Femur (tissue), 1 donor: ENCODE measurements at places on chromosomes 3 and 15.
A peak's percentile ranks its signal among the peaks of the same experiment; 100 is the strongest.

GRCh38 chr3:52047295-52047960 is 8.9 kb downstream of the DUSP7 start:
- no peak for DNase-seq

GRCh38 chr3:168585544-168585943 is 489.8 kb upstream of the GOLIM4 start:
- DNase-seq: no peak

- DNase-seq: no peak
Measured at GRCh38 chr15:36797128-36797527, 217.7 kb downstream of the CDIN1 start.

DNA sequence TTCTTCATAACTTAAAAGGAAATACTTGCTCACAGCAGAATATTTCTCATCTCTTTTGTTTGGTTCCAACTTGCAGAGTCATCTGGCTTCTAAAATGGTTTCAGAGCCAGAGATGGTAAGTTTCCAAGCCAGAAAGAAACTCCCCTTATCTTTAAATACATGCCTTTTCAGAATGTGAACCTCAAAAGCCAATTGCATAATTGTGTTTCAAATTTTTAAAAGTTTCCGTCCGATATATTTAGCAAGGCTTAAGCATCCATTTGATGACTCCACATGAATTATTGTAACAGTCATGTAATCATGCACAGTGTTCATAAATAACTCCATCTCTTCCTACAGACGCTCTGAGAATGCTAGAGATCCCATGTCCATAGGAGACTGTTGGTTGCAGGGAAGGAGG is 40.6 kb upstream of the C3orf80 start:
- DNase-seq: no peak

GRCh38 chr3:129503471-129504291 is 24.8 kb upstream of the RHO start:
- no peak for DNase-seq

- no peak for DNase-seq
Measured at GRCh38 chr3:106570426-106570825, 701.6 kb upstream of the CBLB start.

DNA sequence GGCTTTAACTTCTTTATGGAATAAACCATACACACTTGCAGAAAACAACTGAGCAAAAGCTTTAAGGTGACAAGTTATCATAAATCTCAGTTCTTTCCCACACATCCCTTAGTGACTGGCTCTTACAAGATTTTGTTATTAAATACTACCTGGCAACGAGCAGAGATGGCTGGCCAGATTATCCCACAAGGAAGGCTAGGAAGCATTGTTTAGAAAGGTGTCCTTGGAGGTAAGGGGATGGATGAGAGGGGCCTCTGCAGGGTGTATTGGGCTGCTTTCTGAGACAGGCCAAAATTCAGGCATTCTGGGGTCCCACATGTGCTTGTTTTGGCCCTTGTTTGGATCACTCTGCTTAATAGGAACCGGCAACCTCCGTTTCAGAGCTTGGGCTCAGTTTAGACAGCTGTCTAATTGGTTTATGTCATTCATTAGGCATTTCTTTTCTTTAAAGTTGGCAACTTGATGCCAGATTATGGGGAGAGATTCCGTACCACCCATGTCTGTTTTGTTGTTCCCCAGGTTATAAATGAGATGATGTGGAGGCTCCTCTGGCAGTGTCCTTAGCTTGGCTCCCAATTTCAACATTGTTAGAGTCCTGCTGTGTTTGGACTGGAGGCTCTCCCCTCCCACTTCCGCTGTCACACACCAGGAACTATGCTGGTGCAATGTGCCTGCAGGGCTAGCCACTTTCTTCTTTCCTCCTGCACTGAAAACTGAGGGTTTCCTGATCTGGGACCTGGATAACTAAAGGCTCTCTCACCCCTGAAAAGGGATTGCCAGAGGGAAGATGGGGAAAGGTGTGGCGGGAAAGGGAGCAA is 121.1 kb downstream of the TPRG1 start:
- DNase-seq: no peak

DNA sequence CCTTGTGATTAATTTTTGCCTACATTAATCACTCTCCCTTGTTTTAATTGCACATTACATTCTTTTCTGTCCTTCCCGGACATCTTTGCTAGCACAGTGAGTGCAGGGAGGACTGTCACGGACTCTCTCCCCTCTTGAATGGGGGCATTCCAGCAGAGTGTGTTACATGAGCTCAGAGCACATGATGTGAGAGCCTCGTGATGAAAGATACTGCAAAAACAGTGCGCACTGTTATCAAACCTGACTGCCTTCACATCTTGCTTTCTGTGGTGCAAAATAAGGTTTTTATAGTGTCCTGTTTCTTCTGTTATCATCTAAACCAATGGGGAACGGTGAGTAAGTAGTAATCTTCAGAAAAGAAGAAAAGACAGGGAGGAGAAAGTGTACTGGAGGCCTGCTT is 167.5 kb downstream of the PGPEP1L start:
- DNase-seq: no peak

- no peak for DNase-seq
Measured at GRCh38 chr15:82942691-82943090, 9.8 kb downstream of the HOMER2 start.

DNA sequence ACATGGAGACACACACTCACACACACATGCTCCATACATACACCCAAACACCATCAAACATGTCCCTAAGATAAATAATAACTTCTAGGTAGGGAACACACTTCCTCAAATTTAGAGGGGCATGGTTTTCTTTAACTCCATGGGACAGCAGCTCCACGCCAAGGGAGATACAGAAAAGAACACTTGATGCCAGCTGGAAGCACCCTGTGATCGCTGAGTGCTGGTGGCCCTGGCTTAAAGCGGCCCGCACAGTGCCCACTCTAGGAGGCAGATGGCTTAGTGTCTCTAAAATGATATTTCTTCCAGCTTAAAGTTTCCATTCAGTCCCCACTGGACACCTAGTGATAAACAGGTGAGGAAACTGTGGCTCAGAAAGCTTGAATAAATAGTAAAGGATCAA is 232.9 kb downstream of the UACA start:
- no peak for DNase-seq

DNA sequence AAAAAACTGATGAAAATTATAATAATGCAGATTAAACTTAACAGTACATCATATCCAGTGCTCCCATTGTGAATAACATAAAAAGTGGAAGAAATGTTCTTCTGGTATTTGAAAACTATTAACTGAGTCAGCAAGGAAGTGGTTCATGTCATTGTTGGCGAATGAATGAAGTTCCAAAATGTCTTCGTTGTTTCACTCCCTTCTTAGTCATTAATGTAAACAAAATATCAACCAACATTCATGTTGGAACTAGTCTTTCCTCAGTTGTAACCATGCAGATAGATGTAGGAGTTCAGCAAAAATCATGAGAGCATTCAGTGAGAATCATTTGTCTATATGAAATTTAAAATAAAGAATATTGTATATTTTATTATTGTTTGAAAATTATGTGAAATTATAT is 44.1 kb upstream of the ICE2 start:
- DNase-seq: no peak

DNA sequence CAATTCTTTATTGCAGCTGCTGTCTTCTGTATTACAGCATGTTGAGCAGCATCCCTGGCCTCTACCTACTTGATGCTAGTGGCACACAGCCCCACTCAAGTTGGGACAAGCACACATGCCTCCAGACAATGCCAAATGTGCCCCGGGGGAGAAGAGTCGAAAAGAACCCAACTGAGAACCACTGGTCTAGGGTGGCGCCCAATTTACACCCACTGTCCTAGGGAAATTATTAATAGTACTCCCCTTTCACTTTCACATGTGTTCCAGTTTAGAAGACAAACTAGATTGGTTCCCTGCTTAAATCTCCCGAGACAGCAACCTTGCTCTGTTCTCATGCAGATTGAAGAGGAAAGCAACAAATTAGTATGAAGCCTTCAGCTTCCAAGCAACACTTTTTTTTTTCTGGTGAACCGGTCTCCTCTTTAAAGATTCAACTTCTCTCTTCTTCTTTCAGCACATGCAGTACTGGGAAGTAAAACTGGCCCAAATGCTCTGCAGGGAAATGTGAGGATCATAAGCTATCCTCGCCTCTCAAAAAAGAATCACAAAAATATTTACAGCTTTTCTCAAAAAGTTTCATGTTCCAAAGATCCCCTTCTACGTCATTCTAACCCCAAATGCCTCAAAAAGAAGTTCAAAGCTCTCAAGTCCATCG is 823.9 kb upstream of the CFAP20DC start:
- no peak for DNase-seq

GRCh38 chr15:51024735-51025453 is 69.8 kb downstream of the TNFAIP8L3 start:
- peak; percentile 40 for DNase-seq

GRCh38 chr15:79003896-79004295 is 59.0 kb upstream of the CTSH start:
- DNase-seq: no peak

GRCh38 chr3:17342119-17342518 is 400.3 kb downstream of the TBC1D5 start:
- DNase-seq: no peak

GRCh38 chr3:9914559-9915253 is 2.2 kb upstream of the IL17RC start:
- no peak for DNase-seq

GRCh38 chr3:100553618-100554372 is 55.6 kb upstream of the ADGRG7 start:
- no peak for DNase-seq

- DNase-seq: no peak
Measured at GRCh38 chr15:69145694-69146492, 14.5 kb upstream of the GLCE start.

DNA sequence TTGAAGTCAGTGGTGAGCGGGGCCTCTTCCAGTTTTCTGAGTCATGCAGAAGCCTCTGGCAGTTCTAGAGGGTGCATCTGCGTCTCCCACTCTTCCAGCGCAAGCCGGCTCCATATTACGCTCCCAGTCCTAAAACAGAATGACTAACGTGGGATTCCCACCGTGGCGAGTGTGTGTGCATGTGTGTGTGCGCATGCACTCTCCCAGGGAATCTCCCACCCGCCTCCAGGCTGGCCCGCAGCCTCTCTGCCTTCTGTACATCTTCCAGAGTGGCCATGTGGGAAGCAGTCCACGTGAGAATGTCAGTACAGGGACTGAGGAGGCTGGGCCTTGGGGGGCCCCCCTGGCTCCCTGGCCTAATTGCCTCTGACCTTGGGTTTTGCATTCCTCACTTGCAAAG is 87.7 kb downstream of the LSM3 start:
- DNase-seq: peak; percentile 69

DNA sequence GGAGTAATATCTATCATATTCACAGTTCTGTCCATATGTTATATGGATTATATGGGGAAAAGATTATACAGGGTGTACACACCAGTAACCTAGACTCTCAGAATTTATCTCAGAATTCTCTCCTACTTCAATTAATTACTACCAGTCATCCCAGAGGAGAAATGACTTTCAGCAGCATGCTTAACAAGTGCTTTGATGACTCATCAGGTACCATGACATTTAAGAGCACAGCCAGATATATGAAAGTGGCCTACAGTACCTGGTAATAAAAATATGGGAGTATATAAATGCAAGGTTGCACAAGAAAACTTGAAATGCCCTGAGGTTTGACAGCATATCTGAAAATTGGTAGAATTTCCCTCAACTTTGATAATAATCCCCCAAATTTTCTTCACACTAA is 1273.0 kb downstream of the OTOL1 start:
- no peak for DNase-seq

DNA sequence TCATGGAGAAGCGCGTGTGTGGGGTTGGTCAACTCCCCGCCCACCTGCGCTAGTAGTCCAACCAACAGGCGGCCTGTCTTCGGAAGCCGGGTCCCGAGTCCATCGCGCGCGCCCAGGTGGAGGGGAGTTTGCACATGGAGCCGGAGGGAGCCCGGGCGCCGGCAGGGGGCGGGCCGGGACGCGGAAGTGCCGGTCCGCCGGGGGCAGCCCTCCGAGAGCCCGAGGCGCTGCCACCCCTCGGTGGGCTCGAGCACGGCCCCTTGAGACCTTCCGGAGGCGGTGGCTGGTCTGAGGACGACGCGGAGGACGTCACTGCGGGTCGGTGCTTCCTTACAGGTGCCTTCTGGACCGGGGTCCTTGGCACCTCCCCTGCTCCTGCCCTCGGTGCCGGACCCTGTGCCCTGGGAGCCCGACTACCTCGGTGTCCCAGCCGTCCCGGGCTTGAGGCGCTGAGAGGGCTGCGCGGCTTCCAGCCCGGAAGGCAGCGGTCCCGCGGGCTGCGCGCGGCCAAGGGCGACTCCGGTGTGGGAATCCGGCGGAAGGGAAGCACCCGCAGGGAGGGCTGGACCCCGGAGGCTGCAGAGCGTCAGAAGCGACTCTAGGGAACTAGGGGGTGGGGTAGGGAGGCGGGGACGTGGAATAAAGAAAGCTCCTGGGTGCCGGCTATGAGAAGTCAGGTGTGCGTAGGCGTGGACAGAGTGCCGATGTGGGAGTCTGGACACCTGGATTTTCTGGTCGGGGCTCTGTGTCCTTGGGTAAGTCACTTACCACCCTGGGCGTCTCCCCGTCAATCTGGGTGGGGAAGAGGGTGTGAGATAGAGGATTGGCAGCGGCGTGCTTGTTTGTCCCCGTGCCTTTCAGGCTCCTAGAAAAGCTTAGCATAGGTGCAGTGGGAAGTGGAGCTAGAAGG is 212.3 kb downstream of the FGF12 start:
- no peak for DNase-seq

DNA sequence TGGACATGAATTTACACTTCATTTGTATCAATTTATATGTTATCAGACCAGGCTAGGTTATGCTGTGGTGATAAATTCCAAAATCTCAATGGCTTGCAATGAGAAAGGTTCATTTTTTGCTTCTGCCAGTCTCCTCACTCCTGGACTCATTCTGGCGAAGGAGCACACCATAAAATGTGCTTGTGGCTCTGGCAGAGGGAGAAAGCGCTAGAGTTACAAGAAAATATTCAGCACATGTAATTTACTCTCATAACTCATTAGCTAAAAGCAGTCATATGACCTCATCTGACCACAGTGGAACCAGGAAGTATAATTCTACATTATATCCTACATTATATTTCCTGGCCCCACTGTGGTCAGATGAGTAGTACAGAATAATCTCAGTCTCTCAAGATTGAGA is 193.8 kb downstream of the BCHE start:
- peak; percentile 22 for DNase-seq

- DNase-seq: no peak
Measured at GRCh38 chr3:43142472-43142871, 36.6 kb upstream of the POMGNT2 start.

- peak; percentile 48 for DNase-seq
Measured at GRCh38 chr15:91338766-91339165, 238.7 kb downstream of the SV2B start.
